ENCODE measurements at places on chromosomes 11 and 22.

DNA sequence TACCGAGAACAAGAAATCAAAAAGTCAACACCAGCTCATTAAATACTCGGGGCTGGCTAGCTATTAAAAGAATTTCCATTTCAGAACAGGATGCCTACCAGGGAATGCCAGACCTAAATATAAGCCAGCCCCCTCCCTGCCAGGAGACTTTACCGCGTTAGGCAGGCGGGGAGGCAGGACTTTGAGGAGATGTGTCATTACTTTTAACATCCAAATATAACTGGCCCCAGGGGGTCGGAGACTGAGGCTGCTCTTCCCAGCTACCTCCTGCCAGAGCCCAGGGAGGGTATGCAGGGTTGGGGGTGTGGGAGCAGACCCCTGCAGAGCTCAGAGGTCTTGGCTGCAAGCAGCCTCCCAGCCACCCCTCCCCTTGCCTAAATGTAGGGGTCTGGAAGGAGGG lies 183.5 kb downstream of the DSCAML1 start:
- no peak for DNase-seq

GRCh38 chr11:105458071-105458470 lies 151.8 kb upstream of the GRIA4 start:
- no peak for DNase-seq

GRCh38 chr11:119573858-119574257 lies 150.9 kb upstream of the THY1 start:
- DNase-seq, result no peak

DNA sequence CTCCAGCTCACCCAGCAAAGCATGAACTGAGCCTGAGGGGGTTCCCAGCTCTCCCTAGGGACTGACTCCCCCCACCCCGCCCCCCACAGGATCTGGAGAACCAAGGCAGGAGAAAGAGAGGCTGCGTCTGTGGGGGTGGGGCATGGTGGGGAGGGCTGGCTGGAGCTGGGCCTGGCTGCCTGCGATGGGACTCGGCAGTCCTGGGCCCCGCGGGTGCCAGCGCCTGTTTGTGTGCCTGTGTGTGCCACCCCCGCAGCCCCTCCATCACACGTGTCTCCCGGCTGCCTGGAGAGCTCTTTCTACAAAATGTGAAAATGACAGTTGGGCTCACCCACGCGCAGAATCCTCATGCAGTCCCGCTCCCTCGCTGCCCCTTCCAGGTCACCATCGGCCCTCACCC lies 46.8 kb downstream of the CACNA1I start:
- no peak for DNase-seq

- DNase-seq, result no peak
These were observed 124.3 kb upstream of the RASSF10 start for GRCh38 chr11:12884751-12885318.

All from amniotic stem cell (primary cell).